ENCODE measurements at places on chromosomes 4 and X. TPM values are rescaled to one million over a fixed set of nuclear protein-coding genes. Genes with fewer than 3 reads are reported as not detected.
A peak's percentile ranks its signal among the peaks of the same experiment; 100 is the strongest.

ZNF732 gene
- not detected for total RNA-seq

FAT4 gene
- 16.8 TPM for total RNA-seq

SPIN2A gene
- total RNA-seq = 0.53 TPM

RBM46 gene
- not detected for total RNA-seq

TLR10 gene
- not detected for total RNA-seq

- no peak for DNase-seq
These were observed 161.0 kb upstream of the RASGEF1B start for GRCh38 chr4:81632581-81633299.

GRCh38 chr4:7192252-7193029 lies at the start of gene SORCS2:
Gene SORCS2 (plus strand): TSS chr4:7192538.
- peak; percentile 67 for DNase-seq

DNA sequence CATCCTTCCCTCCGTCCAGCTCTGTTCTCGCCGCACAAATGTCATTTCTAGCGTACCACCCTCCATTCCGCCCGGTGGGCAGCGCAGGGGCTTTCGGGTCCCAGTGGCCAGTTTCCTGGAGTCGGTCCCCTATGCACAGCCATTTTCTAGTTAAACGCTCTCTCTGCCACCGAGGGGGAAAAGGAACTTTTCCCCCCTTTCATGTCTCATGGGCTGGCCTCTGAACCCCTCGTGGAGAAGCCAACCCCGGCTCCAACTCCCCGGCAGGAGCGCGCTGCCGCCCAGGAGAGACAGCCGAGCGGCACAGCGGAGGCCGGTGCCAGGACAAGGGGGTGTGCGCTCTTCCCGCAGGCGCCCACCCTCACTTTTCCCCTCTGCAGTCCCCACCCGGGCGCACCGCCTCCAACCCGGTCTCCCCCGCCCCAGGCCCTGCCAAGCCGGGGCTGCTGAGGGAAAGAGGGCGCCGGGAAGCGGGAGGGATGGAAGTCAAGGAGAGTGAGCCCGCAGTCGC lies 662 bp downstream of the APBB2 start:
- DNase-seq = peak; percentile 70

GRCh38 chr4:102935716-102936115 lies 66.9 kb downstream of the CISD2 start:
- no peak for DNase-seq

DNA sequence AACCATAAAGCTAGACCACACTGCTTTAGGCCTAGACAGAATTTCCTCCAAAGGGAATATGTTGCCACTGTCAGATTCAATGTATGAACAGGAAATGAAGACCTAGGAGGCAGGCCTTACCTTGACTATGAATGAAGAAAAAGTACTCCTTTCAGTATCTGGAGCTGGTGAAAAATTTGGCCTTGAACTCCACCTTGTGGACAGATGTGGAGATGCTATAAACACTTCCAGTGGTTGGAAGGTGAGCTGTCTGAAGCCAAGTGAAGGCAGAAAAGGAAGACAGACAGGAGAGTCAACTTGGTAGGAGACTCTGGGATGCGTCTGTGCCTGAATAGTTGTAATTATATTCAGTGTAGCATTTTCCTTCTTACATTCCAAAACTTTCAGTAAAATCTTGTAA lies 17.2 kb downstream of the SPIN3 start:
- DNase-seq = no peak

DNA sequence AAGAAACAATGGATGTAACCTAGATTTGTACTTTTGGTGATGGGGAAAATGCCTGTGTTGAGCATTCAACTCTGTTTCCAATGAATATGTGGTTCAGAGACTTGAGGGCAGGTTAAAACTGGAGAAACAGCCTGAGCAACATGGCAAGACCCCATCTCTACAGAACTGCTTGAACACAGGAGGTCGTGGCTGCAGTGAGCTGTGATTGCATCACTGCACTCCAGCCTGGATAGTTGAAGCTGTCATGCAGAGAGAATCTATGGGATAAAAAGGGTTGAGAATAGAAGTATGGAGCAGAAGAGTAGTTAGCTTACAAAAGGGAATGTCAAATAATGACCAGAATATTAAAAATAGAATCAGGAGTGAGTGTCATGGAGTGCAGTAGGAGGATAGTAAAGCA lies 134.8 kb upstream of the PDE5A start:
- no peak for DNase-seq

DNA sequence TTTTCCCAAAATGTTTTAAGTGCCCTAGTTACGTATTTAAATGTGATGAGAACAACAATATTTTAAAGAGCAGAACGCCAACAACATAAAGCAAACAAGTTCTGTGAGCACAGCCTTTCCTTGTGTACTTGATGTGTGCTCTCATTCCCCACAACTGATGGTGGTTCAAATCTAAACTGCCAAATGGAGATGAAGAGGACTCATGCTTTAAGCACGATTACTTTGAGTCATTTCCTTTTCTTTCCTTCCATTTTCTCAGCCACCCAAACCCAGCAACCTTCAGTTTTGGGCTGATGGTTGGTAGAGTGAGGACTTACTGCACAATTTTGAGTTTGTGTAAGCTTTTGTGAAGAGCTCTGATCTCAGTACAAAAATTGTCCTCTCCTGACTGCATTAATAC lies 1.7 kb downstream of the NSD2 start:
- DNase-seq = no peak

- no peak for DNase-seq
These were observed 28.6 kb downstream of the HADH start for GRCh38 chr4:108018040-108018883.

GRCh38 chr4:142913461-142914030 lies 67.4 kb upstream of the INPP4B start:
- no peak for DNase-seq
